ENCODE measurements at places on chromosomes 4 and X.
A peak's percentile ranks its signal among the peaks of the same experiment; 100 is the strongest.

GRCh38 chrX:71225676-71226075 lies 2.7 kb downstream of the GJB1 start:
- DNase-seq: no peak

GRCh38 chr4:101163936-101164335 lies 183.4 kb downstream of the PPP3CA start:
- no peak for DNase-seq

DNA sequence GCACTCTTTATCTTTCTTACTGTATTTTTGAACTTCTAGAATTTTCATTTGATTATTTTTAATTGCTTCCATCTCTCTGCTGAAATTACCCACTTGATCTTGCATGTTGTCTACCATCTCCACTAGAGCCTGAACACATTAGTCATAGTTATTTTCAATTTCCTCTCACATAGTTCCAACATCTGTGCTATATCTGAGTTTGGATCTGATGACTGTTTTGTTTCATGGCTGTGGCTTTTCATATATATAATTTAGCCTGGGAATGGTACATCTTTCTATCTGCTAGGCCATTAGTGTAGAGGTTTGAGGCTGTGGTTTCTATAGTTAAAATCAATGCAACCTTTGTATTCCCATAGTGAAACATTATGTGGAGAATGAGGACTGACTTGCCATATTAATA lies 33.2 kb downstream of the NPY2R start:
- DNase-seq: no peak

GRCh38 chr4:13262816-13263215 lies 221.3 kb downstream of the RAB28 start:
- DNase-seq: no peak

GRCh38 chrX:154436983-154437752 lies at the start of gene GDI1:
TSS of gene GDI1 (plus strand) at chrX:154437154. CDS start at chrX:154437255, 101 bp downstream.
- DNase-seq: peak; percentile 69

DNA sequence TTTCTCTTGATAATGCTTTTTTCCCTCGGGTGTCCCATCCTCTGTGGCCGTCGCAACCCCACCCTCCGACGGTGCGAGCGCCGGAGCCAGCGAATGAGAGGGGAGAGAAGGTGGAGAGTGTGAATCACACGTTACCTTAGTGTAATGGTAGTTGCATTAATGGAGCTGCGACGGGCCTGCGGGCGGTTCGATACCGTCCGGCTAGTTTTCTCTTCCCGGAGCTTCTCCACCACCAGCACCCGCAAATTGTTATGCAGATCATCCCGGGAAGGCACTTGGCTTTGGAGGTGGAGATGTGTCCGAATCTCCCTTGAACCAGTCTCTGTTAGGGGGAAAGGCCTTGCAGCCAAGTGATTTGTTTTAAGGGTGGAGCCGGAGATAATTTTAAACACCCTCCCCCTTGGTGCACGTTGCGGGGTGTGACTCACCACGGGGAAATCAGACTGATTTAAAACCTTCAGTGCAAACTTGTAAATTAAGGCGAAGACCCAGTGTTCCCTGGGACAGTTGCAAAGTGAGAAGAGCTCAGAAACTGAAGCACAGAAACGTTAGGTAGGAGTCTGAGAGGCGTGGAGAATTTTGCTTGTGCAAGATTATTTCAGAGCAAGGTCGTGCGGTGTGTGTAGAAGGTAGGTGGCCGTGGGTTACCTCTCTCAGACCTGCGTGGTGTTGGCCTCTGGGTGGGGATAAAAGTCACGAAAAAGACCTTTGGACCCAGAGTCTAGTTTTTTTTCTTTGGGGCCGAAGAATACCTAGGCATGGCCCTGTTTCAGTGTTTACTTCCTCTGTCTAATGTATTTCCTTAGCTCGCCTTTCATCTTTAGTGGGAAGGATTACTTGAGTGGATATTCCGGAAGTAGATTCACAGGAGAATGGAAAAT lies 1.3 kb downstream of the AFF1 start:
- DNase-seq: peak; percentile 78

- DNase-seq: no peak
Measured at GRCh38 chrX:28058901-28059300, 77.7 kb upstream of the DCAF8L1 start.

Data from CD4-positive, alpha-beta T cell treated with Interleukin-17A for 1 hour (primary cell).